Cerebellar cortex (tissue), 1 donor: ENCODE measurements at places on chromosomes 1 and 21.

- DNase-seq, result no peak
Measured at GRCh38 chr1:229133151-229133550, 137.8 kb upstream of the RAB4A start.

GRCh38 chr1:2845869-2846268, 44.4 kb upstream of the TTC34 start:
- DNase-seq, result no peak

DNA sequence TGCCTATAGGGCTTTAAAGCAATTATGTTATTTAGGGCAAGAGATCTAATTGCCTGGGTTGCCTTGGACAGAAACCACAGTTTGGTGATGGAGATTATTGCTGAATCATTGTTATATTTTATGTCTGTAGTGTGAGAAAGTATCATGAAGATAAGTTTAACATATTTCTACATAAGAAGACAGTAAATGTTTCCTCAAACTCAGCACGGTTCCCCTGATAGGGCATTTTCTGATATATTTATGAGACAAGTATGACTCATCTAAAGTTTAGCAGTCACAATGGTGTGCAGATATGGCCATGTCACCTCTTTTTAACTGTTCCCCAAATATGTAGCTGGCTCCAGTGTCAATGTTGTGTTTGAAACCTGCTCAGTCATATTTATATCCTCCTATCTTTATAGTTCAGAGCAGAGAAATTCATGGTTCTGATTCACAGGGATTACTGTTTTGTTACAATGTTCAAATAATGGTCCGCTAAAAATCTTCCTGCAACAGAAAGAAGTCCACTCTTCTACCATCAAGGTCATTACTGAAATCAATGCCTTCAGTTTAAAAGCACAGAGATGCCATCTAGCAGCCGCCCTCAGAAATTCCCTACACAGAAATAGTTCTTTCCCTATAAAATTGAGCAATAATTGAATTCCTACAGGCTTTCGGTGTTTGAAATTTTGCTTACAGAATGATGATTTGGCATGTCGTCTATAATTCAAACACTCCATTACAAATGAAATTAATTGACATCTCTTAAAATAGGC, 3.7 kb downstream of the OLFM3 start:
- DNase-seq, result peak; percentile 85

- no peak for DNase-seq
Measured at GRCh38 chr1:43271186-43272118, 1.7 kb downstream of the TMEM125 start.

DNA sequence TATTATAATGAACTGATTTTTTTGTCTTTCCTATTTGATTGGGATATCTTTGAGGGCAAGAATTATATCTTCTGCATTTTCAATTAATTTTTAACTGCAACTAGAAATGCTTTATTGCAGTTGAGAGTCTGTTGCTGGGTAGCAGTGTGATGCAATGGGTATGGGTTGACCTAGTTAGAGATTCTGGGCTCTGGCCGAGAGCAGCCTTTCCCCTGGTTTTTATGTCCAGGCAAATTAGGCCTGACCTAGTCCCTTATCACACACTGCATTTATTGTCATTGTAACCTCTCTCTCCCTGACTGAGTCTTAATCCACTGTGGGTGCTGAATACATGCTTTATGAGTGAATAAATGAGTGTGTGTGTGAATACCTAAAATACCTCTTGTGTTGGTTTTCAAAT, 206.4 kb upstream of the PTGFR start:
- DNase-seq, result no peak

GRCh38 chr1:145992958-145993617, 3.3 kb downstream of the TXNIP start:
- no peak for DNase-seq

GRCh38 chr1:209383907-209384709, 199.4 kb upstream of the CAMK1G start:
- DNase-seq, result no peak

DNA sequence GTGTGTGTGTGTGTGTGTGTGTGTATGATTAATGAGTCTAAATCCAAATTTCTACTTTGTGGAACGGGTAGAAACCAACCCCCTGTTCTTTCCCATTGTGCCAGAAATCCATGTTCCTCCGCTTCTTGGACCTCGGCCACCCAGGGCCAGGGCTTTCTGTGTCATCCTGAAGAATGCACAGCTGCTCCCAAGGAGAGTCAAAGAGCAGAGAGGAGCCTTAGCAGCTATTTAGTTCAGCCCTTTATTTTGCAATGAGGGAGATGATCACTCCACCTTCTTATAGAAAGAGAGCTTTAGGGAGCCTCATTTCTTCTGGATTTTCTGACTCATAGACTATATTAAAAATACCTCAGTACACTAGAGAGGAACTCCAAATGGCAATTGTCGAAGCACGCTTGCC, 489.3 kb upstream of the VAMP3 start:
- no peak for DNase-seq

DNA sequence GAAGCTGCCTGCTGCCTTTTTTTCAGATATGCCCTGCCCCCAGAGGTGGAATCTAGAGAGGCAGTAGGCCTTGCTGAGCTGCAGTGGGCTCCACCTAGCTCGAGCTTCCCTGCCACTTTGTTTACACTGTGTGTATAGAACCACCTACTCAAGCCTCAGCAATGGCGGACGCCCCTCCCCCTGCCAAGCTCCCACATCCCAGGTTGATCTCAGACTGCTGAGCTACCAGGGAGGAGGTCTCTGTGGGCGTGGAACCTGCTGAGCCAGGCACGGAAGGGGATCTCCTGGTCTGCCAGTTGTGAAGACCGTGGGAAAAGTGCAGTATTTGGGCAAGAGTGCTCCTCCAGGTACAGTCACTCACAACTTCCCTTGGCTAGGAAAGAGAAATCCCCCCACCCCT, 65.1 kb downstream of the MSH4 start:
- no peak for DNase-seq

- DNase-seq, result no peak
Measured at GRCh38 chr1:85428471-85429089, 36.4 kb downstream of the DDAH1 start.

DNA sequence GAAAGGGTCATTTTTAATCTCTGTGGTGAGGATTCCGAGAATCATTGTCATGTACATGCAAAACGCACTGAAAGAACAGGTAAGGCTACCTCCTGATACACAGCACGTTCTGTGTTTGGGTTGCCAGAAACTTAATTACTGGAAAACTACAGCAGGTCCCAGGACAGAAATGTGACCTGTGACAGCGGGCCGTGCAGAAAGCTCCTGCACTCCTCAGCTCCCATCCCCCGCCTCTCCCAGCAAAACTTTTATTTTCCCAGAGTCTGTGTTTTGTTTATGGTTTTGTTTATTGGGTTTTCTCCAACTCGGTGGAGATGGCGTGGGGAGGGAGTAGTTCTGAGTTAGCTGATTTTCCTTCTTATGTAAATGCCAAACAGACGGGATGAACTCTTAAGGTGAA, 44.7 kb downstream of the SLC44A3 start:
- no peak for DNase-seq

GRCh38 chr1:232876506-232877364, 71.5 kb downstream of the MAP10 start:
- no peak for DNase-seq

- no peak for DNase-seq
Measured at GRCh38 chr1:78516716-78517115, 25.9 kb downstream of the PTGFR start.

- DNase-seq, result no peak
Measured at GRCh38 chr1:203668401-203668800, 41.8 kb downstream of the ATP2B4 start.

GRCh38 chr1:222021129-222021528, 279.2 kb upstream of the DUSP10 start:
- no peak for DNase-seq

DNA sequence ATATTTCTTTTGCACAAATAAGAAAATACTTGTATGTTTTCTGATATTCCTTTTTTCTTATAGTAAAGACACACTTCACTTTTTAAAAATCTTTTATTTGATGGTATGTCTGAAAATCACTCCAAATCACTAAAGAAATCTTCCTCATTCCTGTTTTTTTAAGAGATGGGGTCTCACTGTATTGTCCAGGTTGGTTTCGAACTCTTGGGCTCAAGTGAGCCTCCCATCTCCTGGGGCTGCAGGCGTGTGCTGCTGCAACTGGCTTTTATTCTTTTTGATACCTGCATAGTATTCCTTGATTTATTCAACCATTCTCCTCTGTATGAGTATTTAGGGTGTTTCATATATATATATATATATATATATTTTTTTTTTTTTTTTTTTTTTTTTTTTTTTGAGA, 88.1 kb downstream of the OSBPL9 start:
- no peak for DNase-seq

- DNase-seq, result no peak
Measured at GRCh38 chr1:86701731-86702130, 2.6 kb upstream of the SH3GLB1 start.

DNA sequence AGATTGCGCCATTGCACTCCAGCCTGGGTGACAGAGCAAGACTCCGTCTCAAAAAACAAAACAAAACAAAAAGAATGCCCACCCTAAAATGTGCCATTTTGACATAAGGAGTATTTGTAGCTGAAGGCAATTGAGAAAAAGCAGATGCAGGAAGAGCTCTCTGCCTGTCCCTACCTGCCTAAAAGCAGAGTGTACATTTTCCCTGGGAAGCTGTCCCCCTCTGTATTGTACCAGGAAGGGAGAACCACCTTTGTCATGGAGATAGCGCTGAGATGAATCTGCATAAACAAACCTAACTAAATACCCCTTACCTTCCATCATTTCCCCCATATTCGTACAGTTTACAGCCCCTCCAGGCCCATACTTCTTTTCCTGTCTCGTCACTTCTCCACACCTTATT, 94.4 kb upstream of the SLC45A1 start:
- no peak for DNase-seq

DNA sequence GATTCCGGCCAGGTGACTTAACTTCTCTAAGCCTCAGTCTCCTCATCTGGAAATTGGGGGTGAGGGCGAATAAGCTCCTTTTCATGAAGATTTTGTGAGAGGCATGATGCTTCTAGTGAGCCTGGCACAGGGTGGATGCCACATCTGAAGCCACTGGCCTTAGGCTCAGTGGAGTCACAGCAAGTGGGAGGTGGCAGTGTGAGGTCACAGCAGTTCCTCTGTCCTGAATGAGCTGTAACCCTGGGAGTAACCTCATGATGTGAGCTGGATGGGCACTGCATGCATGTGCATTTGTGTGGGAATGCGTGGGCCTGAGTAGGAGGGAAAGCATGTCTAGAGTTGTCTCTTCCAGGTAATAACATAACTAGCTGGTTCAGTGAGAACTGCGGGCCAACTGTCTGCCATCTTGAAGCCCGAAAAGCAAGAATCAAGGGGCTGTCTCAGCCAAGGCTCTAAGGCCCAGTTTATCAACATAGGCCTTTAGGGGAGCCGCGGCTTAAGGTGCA, 27.0 kb upstream of the HTR1D start:
- no peak for DNase-seq

DNA sequence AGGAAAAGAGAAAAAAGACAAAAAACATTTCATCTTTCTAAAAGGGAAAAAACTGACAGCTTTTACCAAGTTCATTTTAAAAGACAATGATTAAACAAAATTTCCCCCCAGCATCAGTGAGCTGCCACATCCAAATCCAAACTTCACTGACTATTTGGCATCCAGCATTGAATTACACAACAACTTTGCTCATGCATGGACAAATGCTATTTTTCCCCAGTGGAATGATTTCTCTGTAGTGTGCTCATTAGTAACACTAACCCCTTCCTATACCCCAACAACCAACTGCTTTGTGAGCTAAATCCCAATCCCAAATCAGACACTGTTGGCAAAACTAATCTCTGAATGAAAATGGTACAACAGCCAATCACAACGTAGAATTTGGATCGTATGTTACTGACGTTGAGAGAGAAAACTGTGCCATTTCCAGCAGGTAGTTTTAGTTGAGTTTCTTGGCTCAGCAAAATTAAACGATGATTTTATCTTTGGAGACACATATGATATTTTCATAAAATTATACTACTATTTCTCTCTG, 37.9 kb downstream of the PIK3R3 start:
- no peak for DNase-seq

DNA sequence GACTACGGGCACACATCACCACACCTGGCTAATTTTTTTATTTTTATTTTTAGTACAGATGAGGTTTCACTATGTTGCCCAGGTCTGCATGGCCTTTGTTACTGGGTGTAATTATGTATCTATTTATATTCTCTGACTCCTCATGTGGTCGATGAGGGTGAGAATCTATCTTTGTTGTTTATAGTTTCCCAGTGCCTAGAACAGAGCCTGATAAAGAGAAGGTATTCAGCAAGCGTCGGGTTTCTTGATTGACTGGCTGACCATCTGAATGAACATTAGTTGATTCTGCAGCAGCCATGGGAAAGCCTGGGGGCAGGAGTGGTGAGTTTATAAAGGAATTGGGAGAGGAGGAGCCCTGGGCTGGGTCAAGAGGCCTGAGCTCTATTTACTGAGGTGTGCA, 28.5 kb downstream of the SERINC2 start:
- DNase-seq, result no peak

- DNase-seq, result no peak
Measured at GRCh38 chr1:203536575-203536974, 42.6 kb downstream of the OPTC start.

GRCh38 chr1:12618661-12618964, 603 bp upstream of the DHRS3 start:
- DNase-seq, result no peak

DNA sequence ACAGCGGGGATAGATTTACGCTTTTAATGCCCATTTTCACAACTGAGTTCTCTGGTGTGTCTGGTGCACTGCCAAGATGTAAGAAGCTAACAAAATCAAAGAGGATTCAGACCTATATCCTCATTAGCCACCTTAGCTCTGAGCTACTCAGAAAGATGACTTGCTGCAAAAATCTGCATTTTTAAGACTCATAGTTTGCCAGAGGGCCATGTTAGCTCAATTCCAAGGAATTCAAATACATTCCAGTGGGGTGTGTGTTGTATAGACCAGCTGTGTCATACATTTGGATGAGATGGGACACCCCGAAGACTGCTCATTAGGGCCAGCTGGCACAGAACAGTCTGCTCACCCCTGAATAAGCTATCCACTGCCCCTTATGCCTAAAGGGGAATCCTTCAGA, 8.9 kb downstream of the DENND2D start:
- no peak for DNase-seq
